ENCODE measurements at places on chromosomes 16 and 17.

DNA sequence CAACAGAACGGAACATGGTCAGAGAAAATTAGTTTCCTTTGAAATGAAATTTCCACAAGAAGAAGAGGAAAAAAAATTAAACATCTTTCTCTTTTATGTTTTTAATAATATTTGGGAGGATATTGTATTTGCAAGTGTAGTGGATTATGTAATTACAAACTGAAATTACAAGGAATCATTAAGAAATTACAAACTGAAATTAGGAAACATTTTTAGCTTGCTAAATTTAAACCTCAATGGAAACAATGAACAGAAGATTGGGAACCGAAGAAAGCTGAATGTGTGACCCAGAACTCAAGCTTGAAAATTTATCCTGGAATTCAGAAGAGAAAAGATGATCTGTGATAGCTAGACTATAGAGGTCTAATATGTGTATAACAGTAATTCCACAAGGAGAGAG, 4.4 kb upstream of the PIK3R5 start:
- DNase-seq = no peak

DNA sequence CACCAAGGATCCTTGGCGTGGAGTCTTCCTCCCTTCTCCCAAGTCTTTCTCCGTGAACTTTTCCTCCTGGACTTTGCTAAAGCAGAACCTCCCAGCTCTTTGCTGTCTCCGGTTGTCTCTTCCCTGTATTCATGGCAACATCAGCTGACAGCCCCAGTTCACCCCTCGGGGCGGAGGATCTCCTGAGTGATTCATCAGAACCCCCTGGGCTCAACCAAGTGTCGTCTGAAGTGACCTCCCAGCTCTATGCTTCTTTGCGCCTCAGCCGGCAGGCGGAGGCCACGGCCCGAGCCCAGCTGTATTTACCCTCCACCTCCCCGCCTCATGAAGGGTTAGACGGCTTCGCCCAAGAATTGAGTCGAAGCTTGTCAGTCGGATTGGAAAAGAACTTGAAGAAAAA, 943 bp downstream of the CNTROB start:
- DNase-seq = no peak

DNA sequence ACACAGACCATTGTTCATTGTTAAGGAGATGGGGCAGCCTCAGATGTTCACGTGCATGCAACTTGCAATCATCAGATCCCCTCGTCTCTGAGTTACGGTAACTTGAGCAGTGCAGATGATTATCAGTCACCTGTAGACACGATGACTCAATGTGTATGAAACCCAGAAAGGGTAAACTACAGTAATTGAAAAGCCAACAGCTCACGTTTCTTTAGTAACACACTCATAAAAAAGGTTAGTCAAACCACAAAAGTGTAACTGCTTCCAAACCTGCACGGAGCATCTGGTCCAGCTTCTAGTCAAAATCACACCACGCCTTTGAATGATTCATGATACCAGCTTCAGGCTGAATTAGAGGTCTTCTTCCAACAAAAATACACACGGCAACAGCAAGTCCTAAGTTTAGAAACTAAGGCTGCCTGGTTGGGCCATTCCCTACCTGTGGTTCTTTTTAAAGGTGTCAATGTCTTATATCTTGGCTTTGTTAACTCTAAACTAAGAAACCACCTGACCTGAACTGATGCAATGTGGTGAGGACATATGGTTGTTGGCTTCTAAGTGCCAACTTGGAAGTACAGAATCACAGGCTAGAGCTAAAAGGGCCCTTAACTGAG, 32.3 kb downstream of the GRB7 start:
- DNase-seq = no peak

DNA sequence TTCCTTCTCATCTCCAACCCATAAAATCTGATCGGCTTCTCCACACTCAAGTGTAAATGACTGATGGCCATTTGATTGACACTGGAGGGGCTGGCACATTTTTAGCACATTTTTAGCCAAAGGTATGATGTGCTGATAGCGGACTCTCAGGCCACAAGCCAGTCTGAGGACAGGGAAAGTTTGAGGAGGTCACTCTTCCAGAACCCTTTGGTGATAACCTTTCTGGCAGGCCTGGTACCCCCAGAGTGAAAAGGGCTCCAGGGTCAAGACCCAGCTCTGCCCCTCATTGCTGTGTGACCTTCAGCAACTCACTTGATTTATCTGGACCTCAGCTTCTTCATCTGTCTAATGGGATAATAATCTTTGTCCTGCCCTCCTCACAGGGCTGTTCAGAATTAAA, 1.7 kb upstream of the NLRC5 start:
- no peak for DNase-seq

DNA sequence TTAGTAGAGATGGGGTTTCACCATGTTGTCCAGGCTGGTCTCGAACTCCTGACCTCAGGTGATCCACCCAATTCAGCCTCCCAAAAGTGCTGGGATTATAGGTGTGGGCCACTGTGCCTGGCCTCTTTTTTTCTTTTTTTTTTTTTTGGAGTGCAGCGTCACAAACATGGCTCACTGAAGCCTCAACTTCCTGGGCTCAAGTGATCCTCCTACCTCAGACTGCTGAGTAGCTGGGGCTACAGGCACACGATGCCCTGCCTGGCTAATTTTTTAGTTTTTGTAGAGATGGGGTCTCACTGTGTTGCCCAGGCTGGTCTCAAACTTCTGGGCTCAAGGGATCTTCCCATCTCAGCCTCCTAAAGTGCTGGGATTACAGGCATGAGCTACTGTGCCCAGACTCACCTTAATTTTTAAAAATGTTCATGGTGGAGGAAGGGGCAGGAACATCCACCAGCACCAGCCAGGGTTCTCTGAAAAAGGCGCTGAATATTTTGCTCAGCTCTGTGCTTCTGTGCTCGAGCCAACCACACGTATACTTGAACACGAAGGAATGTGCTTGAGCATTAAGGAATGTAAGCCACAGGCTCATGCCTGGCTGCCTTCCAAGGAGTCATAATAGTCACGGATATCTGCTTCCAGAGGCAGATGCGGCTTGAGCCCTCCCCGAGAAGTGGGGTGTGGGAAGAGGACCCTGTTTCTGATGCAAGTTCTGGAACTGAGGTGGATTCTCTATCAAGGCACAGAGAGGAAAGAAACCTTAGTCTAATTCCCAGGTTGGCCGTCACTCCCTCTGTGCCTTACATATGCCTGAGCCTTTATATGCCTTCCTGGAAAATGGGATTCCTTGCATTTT, 65.5 kb upstream of the CREBBP start:
- DNase-seq = no peak

- DNase-seq = no peak
Observed at GRCh38 chr16:62829607-62830006, 793.4 kb upstream of the CDH8 start.

- no peak for DNase-seq
Observed at GRCh38 chr16:76824221-76824620, 366.8 kb upstream of the MON1B start.

DNA sequence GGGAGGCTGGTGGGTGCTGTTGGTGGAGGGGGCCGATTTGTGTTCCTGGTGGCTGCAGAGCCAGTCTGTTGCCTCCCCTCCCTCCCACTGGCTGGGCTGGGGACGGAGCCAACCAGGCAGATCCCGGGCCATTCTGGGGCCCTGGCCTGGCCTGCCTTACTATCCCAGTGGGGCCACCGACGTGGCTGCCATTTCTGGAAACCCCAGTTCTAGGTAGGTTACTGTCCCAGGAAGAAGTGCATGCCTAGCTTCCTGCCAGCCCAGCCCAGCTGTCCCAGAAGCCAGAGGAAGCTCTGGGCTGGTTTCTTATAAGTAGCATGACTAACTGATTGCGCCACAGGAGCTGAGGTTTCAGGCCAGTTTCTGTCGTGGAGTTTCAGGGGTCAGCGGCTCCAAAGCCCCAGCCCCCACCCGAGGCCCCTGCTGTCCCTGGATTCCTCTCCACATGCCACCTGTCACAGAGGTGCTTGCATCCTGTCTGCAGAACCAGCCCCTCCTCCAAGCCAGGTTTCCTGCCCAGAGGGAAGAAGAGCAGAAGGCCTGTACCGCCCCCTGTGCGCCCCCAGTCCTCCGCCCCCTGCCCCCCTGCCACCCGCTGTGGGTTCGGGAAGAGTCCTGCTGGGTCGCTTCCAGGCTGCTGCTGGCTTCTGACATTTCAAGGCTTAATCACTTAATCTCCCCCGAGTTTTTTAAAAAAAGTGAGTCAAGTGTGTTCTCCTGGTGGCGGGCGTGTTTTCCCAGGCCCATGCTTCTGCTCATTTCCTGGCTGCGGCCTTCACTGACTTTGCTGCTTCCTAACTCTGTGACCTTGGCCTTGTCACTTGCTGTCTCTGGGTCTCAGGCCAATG, 13.2 kb downstream of the IL4R start:
- DNase-seq = peak; percentile 51

DNA sequence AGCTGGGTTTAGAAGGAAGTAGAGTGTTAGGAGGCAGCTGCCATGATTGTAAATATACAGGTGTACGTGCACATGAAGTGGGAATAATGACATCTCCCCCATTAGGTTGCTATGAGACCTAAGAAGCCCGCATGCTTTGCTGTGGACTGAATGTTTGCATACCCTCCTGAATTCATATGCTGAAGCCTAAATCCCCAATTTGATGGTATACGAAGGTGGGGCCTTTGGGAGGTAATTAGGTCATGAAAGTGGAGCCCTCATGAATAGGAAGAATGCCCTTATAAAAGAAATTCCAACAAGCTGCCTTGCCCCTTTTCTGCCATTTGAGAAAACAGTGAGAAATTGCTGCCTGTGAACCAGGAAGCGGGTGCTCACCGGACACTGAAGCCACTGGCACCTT, 44.0 kb downstream of the CCDC182 start:
- DNase-seq = no peak

- no peak for DNase-seq
Observed at GRCh38 chr17:36691606-36692005, 90.2 kb downstream of the MRM1 start.

DNA sequence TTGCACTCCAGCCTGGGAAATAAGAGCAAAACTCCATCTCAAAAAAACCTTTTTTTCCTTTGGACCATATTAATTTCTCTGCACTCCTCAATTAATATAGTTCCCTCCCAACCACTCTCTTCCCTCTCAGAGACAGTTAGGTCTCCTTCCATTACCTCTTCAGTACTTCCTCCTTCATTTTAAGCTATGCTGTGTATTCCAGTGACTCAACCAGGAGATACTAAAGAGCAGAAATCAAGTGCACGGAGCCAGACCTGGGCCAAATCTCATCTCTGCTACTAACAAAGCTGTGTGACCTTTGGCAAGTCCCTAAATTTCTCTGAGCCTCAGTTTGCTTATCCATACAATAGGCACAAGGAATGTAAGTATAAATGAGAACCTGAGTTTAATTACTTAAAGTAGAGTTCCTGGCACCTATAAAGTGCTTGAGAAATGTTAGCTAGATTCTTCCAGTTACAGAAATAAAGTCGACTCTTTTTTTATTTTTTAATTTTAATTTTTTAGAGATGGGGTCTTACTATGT, 8.5 kb downstream of the PECAM1 start:
- DNase-seq = no peak

DNA sequence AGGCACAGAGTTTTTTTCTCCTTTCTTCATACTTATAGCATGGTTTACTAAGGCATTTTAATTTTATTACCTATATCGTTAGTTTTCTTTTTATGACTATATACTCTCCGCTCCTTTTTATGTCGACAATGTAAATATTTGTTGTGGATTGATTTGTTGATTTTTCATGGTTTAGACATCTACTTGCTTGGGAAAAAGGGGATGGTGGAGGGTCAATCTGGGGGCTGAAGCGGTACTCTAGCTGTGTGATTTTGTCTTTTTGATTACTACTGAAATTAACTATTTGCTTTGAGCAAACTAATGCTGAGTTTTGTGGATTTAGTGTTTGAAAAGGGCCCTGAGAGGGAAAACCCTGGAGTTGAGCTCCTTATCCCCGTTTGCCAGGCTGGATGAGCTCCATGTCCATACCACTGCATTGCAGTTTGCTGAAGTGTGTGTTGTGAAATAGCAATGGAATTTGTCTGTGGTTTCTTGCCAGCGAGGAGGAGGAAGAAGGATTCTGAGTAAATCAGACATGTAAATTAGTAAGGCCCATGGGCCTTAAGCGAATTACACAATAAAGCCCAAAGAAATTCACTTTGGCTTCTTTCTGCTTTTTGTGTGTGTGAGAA, 72.0 kb downstream of the FTO start:
- peak; percentile 45 for DNase-seq

DNA sequence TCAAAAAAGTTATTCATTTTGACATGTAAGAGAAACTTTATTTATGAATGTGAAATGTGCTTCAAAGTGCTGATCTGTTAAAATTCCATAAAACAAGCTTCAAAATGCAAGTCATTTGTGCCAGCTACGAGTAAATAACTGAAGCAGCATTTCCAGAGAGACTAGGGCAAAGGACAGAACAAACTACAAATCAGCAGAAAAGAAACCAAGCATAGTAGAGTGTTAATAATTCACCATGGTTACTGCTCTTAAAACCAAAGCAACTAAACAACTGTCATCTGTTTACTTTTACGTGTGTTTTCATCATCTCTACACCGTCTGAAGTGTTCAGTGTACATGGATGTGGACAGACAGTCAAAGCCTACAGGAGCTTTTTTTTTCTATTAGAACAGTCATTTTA, 1.6 kb upstream of the ASPA start:
- DNase-seq = no peak

DNA sequence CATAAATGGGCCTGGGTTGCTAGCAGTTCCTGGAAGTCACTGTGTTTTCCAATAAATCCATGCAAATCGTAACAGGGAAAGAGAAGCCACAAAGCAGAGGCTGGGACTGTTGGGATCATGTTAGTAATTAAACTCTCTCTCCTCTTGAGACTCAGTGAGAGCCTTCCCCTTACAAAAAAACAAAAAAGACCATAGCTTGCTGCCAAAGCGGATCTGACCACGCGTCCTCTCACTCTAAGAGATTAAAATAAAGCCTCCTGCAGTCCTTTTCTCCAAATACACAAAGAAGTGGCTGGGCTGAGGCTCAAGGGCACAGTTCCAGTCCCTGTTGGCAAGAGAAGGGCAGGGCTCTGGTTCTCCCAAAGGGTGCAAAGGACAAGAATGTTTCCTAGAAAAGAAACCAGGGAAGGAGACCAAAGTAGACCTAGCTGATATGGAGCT, 38.5 kb downstream of the PIGL start:
- no peak for DNase-seq

DNA sequence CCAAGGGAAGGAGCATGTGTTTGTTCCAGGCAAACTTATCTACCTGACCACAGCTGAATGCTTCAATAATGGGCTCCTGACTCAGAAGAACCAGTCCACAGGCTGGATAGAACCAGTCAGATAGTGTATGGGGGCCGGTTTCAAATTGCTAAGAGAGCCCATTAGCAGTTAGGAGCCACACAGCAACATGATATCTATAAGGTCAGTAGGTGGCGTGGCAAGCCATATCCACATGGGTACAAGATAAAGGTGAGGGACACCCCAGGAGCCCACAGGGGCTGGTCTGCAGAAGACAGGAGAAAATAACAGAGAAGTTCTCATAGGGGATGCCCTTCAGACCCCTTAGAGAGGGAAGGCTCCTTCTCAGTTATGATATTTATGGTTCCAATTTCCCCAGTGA, 31.6 kb upstream of the CDRT15 start:
- DNase-seq = no peak
